ENCODE measurements at places on chromosomes 5 and 9.

- DNase-seq: no peak
These were observed 24.2 kb upstream of the HAPLN1 start for GRCh38 chr5:83744821-83745220.

DNA sequence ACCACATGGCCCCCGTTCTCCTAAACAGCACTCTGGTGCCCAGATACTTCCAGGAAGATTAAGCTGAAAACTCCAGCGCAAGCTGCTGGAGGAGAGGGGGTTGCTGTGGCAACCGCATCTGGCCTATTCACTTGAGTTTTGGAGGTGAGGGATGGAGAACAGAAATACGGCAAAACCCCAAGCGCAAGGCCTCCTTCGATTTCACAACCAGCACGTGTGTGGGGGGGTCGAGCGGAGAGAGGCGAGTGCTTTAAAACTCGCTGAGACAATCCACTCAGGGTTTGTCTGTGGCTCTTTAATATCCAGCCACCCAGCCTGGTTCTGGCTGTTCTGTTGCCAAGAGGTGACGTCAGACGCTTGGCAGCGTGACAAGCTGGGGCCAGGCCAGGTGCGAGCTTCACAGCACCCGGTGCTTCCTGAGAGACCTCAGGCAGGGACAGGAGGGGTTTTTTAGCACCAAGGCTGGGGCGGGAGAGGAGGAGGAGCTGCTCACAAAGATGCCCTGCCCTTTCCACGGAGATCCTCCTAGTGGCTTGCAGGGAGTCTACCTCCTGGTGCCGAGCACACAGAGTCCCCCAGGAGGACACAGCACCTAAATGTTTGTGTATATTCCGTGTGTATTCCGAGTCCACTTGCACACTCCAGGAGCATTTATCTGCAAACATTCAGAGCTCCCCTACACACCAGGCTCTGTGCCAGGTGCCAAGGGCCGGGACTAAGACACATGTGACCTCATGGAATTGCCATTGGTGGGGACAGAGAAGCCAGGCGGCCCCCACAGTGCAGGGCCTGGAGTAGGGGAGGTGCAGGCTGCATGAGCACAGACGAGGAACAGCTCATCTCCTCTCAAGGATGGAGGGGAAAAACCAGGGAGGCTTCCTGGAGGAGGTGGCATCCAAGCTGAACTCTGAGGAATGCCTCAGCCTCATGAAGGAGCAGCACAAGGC is 194.6 kb downstream of the OLFM1 start:
- DNase-seq: no peak

DNA sequence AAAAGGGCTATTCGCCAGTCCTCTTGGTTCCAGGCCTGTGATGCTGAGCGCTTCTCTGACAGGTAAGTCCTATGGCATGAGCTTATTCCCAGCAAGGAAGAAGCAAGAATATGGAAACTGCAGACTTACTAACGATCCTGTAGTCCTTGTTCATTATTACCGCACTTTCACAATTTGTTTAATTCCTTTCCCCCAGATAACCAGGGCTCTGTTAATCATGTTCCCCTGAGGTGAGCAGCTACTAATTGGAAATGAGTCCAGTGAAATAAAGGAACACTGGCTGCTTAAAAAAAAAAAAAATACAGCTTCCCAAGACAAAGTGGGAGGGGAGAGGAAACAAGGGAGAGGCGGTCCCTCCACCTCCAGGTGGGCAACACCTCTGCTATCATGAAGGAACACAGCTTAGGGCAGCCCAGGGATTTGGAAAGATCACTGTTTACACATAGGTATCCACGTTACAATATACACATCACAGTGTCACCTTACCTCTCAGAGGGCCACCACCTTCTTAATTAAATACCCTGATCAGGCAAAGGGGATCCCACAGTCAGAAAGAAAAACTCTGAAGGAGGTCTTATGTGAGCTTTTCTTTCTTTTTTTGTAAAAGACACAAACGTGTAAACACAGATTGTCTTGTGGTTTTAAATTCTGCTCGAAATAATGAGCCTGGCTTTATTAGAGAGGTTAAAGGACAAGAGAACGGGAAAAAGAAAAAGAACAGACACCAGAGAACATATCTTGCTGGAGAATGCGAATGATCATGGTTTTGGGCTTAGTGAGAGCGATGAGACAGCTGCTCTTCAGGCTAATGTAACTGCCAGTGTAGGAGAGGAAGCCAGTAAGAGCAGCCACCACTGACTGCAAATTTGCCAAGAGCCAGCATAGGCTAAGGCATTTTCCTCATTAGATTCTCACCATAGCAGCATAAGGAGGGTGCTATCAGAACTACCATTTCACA is 258.6 kb downstream of the CRB2 start:
- no peak for DNase-seq

DNA sequence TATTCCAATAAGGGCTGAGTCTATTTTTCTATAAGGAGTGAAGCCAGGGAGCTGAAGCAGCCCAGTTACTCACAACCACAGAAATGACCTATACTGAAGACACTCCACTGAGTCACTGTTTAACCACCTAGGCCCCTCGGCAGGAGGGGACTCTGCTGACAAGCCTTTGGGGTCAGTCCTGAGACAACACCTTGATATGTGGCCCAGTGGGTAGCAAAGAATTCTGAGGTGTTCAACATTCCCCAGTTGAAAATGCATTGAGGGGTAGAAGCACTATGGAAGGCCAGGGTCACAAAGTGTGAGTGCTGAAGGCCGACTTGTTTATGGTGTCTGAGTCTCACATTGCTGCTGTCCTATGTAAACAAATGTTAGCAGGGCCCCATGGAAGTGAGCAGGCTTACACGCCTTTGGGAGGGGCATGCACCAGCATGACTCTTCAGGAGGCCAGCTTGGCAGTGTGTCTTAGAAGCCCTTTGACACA is 112.6 kb upstream of the NFIL3 start:
- DNase-seq: no peak

GRCh38 chr5:150575745-150576448 is 64.6 kb upstream of the SYNPO start:
- DNase-seq: no peak

DNA sequence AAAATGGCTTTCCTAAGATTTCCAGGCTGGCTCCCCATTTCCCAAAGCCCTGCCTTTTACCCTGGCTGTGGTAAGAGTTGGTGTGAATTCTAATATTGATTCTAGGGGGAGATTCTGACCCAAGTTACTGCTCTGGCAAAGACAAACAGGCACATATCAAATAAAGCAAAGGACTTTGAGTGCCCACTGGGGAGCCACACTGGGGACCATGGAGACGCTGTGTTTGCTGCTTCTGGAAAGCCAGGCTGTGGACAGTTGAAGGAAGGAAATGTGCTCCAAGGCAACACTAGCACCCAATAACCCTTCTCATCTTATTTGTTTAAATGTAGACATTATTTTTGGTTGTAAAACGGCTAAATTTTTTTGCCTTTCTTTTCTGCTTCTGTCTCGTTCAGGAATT is 78.7 kb downstream of the SNCAIP start:
- no peak for DNase-seq

- no peak for DNase-seq
These were observed 50.4 kb upstream of the ARAP3 start for GRCh38 chr5:141732417-141732816.

GRCh38 chr5:168798065-168799023 is 219.2 kb upstream of the PANK3 start:
- no peak for DNase-seq

DNA sequence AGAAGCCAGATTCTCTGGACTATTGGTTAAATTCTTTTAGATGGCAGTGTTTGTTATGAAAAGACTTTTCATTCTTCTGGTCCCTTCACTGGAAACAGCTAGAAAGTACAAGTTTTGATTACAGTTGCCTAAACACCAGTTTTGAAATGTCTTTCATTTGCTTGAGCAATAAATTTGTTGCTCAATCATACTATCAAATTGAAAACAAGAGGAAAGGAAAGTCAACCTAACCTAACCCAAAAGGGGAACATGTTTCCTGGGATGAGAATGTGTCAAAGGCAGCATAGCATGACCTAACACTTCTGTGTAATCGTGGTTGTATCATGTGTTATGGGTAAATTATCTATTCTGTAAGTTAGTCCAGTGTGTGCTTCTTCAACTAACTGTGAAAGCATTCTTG is 213.2 kb downstream of the TMC1 start:
- no peak for DNase-seq

DNA sequence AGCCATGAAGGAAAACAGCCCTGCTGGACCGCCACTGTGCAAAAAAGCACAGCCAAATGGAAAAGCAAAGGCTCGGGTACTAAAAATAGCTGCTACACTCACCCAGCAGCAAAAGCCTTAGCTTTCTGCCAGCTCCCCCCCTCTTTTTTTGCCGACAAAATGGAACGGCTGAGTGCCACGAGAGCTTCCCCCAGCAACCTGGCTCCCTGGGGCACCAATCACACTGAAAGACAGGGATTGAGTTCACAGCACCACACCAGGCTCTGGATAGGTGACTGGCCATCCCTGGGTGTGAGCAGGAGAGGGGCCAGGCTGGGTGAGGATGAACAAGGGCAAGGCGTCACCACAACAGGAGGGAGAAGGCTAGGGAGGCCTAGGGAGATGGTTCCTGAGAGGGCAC is 66.7 kb downstream of the SIL1 start:
- no peak for DNase-seq

DNA sequence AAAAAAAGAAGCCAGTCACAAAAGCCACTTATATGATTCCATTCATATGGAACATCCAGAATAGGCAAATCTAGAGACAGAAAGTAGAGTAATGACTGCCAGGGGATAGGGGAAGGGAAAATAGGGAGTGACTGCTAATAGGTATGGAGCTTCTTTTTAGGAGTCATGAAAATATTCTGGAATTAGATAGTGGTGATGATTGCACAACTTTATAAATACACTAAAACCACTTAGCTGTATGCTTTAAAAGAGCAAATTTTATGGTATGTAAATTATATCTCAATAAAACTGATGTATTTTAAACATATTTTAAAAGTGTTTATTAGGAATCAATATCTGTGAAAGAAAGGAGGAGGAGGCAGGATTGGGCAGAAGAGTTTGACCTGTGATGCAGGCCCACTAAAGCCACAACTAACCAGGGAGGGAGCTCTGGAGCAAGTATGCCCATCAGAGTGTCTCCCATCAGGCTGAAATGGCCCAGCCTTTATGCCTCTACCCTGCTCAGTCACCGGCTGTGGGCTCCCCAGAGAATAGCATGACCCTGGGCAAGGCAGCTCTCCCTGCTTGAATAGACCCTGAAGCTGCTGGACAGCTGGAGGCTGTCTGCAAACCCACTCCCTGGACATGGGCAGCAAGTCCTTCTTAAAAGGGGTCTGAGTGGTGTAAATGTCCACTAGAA is 96.0 kb upstream of the SLC44A1 start:
- DNase-seq: no peak

All from stimulated activated effector memory CD8-positive, alpha-beta T cell treated with anti-CD3 and anti-CD28 coated beads, Interleukin-12 subunit alpha, Interleukin-12 subunit beta, amount 100 ng/mL, for 72 hours (primary cell).